ENCODE measurements at places on chromosomes 1 and 21.

DNA sequence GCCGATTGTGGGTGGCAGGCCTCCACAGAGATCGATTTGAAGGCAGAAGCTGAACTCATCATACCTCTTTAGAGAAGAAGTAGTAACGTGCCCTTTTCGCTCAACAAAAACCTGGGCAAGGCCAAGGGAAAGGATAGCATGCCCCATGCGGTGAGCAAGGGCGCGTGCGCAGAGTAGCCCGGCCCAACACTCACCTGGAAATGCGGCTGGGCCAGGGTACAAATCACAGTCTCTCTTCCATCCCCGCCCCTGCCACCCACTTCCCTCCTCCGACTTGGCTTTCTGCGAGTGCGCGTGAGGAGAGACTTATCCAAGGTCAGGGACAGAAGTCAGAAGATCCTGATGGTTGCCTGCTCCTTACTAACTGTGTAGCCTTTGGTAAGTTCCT is 160.7 kb upstream of the C1orf21 start:
- DNase-seq, result no peak

DNA sequence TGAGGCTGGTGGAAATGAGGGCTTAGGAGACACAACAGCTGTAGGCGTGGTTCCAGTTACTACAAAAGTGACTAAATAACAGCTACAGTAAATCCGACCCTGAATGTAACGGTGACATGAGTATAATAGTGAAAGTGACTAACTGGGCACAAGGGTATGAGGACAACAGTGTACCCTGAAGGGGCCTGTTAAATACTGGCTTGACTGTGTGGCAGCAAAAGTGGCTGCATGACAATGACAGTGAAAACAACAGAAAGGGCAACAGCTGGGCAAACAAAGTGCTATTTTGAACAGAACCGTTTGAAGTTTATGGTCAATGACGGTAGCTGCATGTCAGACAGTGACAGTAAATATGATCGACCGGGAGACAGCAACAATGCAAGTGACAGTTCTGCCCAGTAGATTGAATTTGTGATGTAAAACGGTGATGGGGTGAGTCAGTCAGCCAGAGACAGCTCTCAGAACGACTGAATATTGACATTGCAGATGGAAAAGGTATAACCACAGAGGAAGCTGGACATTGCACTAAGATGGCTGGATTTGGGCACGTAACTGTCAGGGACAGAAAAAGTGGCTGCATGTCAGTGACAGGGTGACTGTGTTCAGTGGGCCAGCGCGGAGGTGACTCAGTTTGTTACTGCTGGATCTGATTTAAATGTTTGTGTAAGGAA is 1.2 kb upstream of the ZBTB40 start:
- DNase-seq, result no peak

- no peak for DNase-seq
Observed at GRCh38 chr1:44826375-44827196, 16.5 kb downstream of the PTCH2 start.

DNA sequence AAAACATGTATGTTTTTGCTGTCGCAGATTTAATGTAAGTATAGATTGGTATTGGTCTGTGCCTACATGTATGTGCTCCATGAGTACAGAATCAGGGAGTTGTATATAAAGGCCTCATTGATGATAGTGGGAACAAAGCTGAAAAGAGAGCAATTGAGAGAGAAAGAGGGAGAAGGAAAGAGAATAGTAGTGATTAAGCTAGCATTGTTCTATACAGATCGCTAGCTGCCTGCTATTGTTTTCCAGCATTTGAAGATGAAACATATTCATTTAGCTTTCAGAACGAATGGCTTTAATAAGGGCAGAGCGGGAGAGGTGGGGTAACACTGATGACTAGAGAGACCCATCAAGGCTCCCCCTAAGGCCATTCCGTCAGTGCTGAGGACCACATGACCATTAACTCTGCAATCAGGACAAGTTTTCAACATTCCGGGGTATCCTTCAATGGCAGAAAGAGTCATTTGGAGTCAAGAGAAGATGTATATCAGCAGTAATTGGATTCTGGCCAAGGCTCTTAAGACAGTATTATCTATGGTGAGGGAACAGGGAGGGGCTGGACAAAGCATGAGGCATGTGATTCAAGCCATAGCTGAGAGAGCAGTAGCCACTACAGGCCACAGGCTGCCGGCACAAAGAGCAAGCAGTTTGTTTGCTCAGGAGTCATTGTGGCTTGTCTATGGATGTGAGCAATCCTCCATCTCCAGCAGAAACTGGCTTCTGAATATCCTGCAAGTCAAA is 176.5 kb downstream of the PBX1 start:
- DNase-seq, result no peak

All from stimulated activated CD8-positive, alpha-beta memory T cell treated with anti-CD3 and anti-CD28 coated beads, Interleukin-2, amount 100 ng/mL, for 1 hour (primary cell).